KG1 (cell line): ENCODE measurements at places on chromosomes 13 and 19.

GRCh38 chr13:43537124-43537523 is 249.6 kb downstream of the ENOX1 start:
- no peak for DNase-seq

GRCh38 chr19:35404879-35405622 is 34.2 kb downstream of the GPR42 start:
- DNase-seq = no peak

- peak; percentile 48 for DNase-seq
Observed at GRCh38 chr13:24727731-24728601, 36.0 kb upstream of the RNF17 start.

- DNase-seq = no peak
Observed at GRCh38 chr19:14492756-14493337, 3.1 kb downstream of the GIPC1 start.
